ENCODE measurements at places on chromosomes 2 and 18. TPM values are rescaled to one million over a fixed set of nuclear protein-coding genes. Genes with fewer than 3 reads are reported as not detected.
A peak's percentile ranks its signal among the peaks of the same experiment; 100 is the strongest.

DNA sequence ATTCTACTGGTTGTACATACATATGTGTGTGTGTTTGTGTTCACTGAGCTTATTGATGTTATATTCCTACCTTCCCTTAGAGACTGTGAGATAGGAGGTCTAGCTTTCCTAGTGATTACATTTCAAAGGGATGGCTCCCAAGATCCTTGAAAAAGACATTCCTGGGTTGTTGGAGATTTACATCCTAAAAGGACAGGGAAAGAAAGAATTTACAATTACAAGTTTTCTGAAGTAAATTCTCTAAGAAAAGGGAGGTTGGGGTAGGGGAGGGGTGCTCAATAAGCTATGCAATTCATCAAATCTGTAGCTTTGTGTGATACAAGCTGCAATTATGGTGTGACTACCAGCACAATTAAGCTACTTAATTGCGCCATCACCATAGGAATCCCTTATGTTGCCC, 284.3 kb downstream of the NUP35 start:
- DNase-seq, result no peak
- H3K27ac ChIP-seq, result no peak overlapping the region
- no peak overlapping the region for H3K4me3 ChIP-seq
- no peaks in the 10 kb centered on the region for H3K4me1 ChIP-seq

DNA sequence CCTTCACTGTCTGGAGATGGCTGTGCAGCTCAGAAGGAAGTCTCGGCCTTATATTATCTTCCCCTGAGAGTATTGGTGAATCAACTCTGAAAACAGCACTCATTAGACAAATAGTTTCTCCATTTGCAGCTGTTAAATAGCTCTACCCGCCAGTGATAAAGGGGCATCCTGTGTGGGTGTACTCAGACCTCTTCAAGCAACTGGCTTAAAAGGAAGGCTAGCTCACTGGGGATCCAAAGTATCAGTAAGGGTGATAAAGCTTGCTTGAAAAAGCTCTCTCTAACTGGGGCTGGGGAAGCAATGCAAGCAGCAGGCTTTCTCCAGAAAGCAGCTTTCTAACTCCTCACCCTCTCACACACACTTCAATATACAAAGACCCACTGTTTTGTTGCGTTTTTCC, 64.9 kb upstream of the PSMD14 start:
- H3K27me3 ChIP-seq, result peaks cover 27% of the 10 kb centered on the region
- peaks cover 43% of the 10 kb centered on the region for H3K4me1 ChIP-seq
- DNase-seq, result no peak

DNA sequence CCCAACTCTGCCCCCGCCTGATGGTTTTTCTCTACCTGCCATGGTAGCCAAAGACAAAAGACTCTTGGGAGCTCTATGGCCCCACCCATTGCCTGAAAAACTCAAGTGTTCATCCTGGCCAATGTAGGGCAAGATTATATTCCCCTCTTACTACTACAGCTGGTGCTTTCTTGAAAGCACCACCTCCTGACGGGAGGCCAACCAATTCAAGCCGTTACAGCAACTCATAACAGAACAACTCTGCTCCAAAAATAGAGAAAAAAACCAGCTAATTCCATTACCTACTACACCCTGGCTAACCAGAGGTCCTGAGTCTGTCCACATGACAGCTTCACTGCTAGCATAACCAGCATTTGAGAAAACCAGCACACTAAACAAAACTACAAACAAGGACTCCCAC, 127.5 kb upstream of the GAREM1 start:
- H3K4me3 ChIP-seq, result no peak overlapping the region
- peaks cover 4% of the 10 kb centered on the region for H3K27me3 ChIP-seq
- no peak overlapping the region for H3K27ac ChIP-seq

DNA sequence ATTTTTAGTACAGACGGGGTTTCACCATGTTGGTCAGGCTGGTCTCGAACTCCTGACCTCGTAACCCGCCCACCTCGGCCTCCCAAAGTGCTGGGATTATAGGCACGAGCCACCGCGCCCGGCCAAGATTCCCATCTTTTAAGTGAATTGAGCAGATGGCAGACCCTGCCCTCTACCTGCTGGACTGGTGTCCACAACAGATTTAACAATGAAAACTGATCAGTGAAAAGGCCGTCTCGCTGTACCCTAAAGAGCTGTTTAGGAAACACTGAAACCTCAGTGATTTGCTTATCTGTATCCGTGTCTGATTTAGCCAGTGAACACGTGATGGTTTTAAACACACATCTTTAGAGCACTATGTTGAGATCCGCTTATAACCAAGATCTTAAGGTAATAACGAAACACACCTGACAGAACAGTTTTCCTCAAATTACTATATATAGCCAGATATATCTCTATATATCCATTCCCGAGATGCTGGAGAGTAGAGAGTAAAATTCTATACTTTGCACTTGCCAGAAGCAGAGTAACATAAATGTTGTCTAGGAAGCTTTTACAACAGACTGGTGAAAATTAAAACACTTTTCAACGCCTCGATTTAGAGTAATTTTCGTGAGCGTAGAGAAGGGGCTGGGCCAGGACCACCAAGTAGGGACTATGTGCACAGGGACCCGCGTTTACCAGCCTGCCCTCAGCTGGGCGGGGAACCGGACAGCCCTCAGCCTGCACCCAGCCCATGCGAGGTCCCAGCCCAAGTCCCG, 594 bp downstream of the FAM161A start:
- no peak for DNase-seq
- peak overlapping the region; percentile 87 for H3K4me3 ChIP-seq
- H3K4me1 ChIP-seq, result peaks cover 21% of the 10 kb centered on the region
- peaks cover 10% of the 10 kb centered on the region for H3K36me3 ChIP-seq
- peak overlapping the region; percentile 96 for H3K27ac ChIP-seq
- H3K27me3 ChIP-seq, result no peaks in the 10 kb centered on the region

GRCh38 chr2:165594935-165595255, 125.4 kb downstream of the CSRNP3 start:
- H3K4me1 ChIP-seq, result peaks cover 2% of the 10 kb centered on the region
- H3K27me3 ChIP-seq, result no peaks in the 10 kb centered on the region
- no peak overlapping the region for H3K27ac ChIP-seq
- no peak overlapping the region for H3K4me3 ChIP-seq
- no peaks in the 10 kb centered on the region for H3K36me3 ChIP-seq
- DNase-seq, result no peak

DNA sequence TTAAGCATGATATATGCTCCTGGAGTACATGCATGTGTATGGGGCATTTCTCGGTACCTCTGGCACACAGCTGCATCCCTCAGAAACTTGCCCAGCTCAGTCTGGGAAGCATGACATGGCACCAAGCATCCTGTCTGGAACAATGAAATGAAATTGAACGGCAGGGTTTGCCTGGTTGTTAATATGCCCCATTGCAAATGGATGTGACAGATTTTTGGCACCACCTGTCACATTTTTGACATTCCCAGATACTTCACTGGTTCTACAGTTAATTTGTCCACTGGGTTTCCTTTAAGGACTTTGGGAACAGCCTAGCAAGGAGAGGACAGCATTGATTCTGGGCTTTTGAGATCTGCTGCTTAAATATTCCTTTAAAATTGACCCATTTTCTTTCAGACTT, 305.8 kb downstream of the TSN start:
- DNase-seq, result no peak
- H3K4me3 ChIP-seq, result no peak overlapping the region
- no peaks in the 10 kb centered on the region for H3K27me3 ChIP-seq
- no peak overlapping the region for H3K27ac ChIP-seq

Gene GALNT5
- not detected for total RNA-seq

Gene CENPO
- total RNA-seq, result 52.2 TPM

Gene TMEM200C
- not detected for total RNA-seq

Gene ACMSD
- not detected for total RNA-seq

Gene SMYD5
- 44.1 TPM for total RNA-seq

Gene RBM43
- total RNA-seq, result 4.2 TPM

All from activated naive CD8-positive, alpha-beta T cell treated with anti-CD3 and anti-CD28 coated beads for 36 hours (primary cell).